ENCODE measurements at places on chromosomes 2 and 18. TPM values are rescaled to one million over a fixed set of nuclear protein-coding genes. Genes with fewer than 3 reads are reported as not detected.

Gene MFF
- total RNA-seq, result 39.9 TPM

Gene GRHL1
- total RNA-seq, result 0.09 TPM

Gene MPPE1
- total RNA-seq, result 23.8 TPM

Gene PRKD3
- total RNA-seq, result 48.2 TPM

Gene IGFBP5
- total RNA-seq, result 2.0 TPM

Gene GNAL
- 0.26 TPM for total RNA-seq

All from dermis lymphatic vessel endothelial cell (primary cell).